Activated T-helper 9 cell treated with anti-CD3 and anti-CD28 coated beads, Interleukin-2, amount 50 U/mL, for 16 hours (primary cell): ENCODE measurements at places on chromosomes 5 and 9.

GRCh38 chr5:120380644-120381043, 83.5 kb upstream of the PRR16 start:
- no peak for DNase-seq

DNA sequence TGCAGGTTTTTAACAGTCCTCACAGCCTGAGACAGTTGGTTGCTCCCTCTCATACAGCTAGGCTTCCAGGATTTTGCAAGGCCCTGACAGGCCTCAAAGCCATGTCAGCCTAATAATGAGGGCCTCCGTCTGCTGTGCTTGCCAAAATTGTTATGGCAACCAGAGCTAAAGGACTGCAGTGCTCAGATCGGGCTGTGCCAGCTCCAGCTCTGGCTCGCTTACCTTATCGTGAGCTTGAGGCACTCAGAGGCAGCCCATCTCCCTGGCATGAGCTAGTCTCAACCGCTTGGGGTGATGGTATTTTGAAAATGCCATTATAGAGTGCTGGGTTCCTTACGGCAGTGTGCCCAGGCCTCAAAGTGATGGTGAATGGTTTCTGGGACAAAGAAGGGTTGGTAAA, 8.4 kb downstream of the MTAP start:
- no peak for DNase-seq

- DNase-seq, result no peak
Observed at GRCh38 chr9:124863371-124863871, 1.5 kb downstream of the ARPC5L start.

DNA sequence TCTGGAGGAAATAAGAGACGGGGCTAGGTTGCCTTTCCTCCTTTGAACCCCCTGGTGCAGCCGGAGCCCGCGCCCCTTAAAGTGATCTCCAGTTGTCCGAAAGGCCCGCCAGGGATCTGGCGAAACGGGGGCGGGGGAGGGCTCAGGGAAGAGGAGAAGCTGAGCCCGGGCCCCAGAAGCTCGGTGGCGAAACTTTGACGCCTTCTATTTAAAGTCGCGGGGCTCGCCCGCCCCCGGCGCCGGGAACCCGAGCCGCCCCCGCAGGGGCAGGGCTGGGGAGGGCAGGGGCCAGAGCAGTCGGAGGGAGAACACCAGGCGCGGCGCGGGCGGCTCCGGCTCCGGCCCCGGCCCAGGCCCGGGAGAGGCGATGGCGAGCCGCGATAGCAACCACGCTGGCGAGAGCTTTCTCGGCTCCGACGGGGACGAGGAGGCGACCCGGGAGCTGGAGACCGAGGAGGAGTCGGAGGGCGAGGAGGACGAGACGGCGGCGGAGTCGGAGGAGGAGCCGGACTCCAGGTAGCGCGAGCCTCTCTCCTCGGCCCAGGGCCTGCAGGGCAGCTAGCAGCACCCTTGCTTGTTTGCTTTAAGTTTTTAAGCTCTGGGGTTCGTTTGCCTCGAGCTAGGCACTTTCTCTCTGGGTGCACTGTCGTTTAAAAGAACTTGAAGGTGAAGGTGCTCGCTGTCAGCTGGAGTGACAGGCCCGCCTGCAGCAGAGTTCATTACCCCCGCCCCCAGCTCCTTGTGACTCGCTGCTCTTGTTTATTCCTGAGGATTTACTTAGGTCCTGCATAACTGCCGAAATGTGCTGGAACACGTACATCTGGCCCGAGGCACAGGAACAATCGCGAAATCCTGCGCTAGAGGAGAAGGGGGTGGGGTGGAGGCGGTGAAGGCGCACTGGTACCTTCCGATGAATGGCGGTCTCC, at the start of gene CMYA5:
Gene CMYA5 (plus strand): TSS at position 296 of the 926 bp plus-strand sequence. CDS start 72 bp downstream, at position 368.
- no peak for DNase-seq

DNA sequence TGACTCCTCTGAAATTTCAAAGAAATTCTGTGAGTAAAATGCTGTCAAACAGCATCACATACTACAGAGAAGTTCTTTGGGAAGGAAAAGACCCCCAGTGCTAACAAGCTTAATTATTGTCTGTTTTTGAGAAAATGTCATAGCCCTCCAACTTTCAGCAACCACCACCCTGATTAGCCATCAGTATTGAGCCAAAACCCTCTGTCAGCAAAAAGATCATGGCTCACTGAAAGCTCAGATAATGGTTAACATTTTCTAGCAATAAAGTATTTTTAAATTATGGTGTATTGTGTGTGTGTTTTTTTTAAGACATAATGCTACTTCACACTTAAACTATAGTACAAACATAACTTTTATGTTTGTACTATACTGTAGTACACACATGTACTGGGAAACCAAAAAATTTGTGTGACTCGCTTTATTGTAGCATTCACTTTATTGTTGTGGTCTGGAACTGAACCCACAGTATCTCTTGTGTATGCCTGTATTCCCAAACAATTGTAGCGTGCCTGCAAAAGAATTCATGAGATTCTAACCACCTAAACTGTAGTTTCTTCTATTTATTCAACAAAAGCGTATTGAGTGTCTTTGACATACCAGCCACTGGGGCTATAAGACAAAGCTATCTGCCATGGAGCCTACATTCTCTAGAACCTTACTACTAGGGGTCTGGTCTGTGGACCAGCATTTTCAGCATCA, 31.6 kb downstream of the TLE4 start:
- no peak for DNase-seq

DNA sequence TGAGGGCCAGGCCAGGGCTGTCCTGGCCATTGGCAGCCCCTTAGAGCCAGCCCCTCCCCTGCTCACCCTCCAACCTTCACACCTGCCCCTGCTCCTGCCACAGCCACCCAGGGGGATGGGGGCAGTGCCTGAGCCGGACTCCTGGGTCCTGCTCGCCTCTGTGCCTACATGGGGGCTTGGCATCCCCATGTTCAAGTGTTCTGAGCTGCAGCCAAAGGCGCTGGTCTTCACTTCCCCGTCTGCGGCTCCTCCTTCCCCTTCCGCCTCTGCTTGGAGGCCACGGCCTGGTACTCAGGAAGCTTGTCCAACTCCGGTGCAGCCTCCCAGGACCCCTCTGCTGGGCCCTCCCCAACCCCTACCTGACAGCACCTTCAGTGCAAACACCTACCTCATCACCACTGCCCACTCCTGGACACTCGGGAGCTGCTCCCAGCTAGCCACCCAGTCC, 2.3 kb upstream of the DNLZ start:
- DNase-seq, result no peak

- no peak for DNase-seq
Observed at GRCh38 chr5:84821924-84822323, 437.2 kb upstream of the EDIL3 start.

DNA sequence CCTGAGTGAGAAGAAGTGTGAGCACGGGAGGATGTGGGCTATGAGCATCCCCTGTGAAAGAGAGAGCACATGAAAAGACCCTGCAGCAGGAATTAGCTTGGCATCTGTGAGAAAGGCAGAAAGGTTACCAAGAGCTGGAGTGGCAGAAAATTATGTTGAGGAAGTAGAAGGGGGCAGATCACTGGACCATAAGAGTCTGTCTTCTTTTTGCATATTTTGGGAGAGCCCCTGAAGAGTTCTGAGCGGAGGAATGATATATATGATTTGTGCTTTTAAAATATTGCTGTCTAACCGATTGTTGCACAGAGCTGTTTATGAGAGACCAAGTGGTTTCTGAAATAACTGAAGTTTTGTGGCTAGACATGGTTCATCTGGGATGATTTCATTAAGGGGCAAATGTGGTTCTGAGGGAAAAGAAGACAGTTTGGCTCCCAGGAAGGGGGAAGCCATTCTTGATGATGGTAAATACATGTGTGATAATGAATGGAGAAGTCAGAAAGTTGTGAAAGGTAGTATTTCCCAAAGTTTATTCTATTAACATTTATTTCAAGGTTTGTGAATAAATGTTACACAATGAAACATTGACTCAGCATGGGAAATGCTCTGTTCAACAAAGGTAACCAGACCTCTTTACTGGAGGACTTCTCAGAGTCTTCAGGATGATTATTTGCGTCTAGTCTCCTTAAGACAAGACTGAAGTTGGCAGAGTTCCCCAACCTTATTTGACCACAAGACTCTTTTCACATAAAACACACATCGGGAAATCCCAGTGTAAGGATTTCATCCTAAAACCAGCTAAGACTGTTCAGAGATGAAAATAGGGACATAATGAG, 31.5 kb upstream of the ADRB2 start:
- no peak for DNase-seq

DNA sequence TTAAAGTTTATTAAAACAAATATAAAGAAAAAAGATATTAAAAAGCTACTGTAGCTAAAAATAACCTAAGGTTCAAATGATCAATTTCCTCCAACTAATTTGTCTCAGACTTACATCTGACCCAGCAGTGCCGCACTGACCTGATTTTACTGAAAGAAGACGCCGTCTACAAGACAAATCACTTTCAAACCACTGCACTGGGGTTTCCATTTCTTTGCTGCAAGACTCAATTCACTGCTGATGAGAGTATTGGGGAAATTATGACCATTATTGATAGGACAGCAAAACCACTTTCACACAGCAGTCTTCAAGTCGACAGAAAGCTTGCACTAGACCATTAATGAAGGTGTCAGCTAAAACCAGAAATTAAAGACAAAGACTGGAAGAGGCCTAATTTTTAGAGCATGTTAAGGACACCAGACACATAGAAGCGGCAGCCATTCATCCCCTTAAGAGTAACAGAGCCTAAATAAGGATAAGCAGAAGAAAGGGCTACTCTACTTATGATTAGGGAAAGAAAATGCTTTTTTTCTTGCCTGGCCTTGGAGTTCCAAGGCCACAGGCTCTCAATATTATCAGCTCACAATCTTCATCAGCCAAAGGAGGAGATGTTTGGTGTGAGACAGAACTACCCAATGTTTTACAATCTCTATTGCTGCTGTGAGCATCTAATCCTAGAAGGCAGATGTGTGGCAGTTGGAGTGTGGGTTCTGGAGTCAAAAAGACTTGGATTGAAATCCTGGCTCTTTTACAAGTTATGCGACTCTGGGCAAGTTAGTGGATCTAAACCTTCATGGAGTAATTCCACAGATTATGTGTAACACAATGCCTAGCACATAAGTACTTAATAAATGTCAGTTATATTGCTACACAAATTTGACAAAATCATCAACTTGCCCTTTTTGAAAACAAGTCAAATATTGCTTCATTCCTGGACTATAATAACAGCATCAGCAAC, 190.7 kb downstream of the MAPKAP1 start:
- DNase-seq, result no peak

DNA sequence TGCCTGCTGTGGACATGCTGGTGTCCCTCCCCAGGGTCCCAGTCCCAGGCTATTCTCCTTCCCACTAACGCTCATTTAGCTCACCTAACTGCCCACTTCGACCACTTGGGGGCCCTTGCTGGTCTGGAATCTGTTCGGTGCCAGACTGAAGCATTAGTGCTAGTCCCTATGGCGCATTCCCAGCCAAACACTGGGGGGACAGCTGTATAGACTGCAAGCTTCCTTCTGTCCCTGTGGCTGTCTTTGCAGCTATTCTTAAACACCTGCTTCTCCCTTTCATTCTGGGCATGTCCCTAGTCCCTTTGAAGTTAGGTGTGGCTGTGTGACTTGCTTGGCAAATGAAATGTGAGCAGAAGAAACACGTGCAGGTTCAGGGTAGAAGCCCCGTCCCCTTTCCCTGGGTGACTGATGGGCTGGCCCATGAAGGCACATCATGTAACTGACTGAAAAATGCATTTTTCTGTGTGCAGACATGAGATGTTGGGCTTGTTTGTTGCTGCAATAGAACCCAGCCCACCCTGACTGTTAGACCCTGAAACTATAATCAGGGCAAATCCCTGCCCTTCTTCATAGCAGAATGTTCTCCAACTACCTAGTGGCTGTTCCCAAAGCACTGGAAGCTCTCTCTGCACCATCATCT, 134.4 kb downstream of the BARX1 start:
- no peak for DNase-seq

GRCh38 chr5:55900776-55901175, 49.6 kb downstream of the IL31RA start:
- DNase-seq, result no peak

DNA sequence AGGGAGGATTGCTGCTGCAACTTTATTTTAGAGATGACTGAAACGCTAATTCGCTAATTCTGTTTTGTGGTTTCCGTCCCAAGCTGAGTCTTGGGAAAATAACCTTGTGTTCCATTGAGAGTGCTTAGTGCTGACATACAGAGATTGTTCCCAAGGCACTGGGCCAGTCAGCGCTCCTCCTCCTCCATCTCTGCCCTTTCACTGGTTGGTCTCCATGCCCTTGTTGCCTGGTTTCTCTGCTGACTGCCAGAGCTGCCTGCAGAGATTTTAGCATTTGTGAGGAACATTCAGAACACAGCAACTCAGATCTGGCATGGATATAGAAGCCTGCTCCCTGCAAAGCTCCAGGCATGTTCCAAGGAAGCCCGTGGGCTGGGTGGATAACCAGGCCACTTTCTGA, 126.0 kb upstream of the IRX2 start:
- DNase-seq, result no peak

- no peak for DNase-seq
Observed at GRCh38 chr9:33381231-33381791, 21.1 kb downstream of the AQP7 start.

GRCh38 chr9:126704157-126704891, 90.6 kb downstream of the LMX1B start:
- DNase-seq, result no peak

- DNase-seq, result no peak
Observed at GRCh38 chr5:167903659-167904058, 387.8 kb upstream of the WWC1 start.

DNA sequence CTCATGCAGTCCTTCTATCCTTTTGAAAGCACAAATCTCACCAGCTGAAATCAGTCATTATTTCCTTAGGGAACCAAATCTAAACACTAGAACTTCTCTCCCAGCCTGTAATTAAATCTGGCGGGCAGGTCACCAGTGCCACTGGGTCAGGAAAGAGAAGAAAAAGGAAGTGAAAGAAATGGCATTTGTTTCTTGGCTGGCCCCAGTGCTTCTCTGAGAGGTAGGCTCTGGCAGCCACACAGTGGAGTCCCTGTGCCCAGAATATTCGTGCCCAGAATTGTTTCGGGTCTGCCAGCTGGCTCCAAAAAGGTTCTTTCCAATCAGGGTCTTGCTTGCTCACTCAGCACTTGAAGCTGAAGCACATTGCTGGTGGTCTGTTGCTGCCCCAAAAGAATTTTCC, 133.9 kb upstream of the MTAP start:
- no peak for DNase-seq

GRCh38 chr5:136457390-136458013, 92.2 kb upstream of the TRPC7 start:
- DNase-seq, result no peak

- DNase-seq, result no peak
Observed at GRCh38 chr5:159933531-159934485, 17.5 kb downstream of the ADRA1B start.

DNA sequence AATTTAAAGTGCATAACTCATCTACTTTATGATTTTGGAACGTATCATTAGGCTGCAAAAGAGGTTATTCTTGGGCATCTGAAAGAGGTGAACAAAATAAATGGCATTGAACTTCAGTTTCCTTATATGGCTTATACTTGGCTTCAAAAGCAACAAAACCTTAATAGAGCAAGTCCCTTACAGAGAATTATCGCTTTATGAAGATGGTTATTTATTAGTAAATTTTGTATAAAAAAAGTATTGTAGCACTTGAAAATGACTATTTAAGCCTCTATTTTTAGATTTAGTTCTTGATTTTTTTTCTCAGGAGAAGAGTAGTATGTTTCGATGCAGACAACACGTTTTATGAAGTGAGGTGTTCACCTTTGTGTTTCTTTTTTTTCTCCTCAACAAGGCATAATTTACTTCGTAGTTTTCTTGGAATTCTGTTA, 2.0 kb downstream of the ERBIN start:
- DNase-seq, result no peak
